ENCODE measurements at places on chromosomes 1 and 21. TPM values are rescaled to one million over a fixed set of nuclear protein-coding genes. Genes with fewer than 3 reads are reported as not detected.

Gene PPP1R8
- 40.7 TPM for total RNA-seq

Gene CTNNBIP1
- total RNA-seq: 58.3 TPM

Gene RHOU
- 1.2 TPM for total RNA-seq

Gene CD52
- total RNA-seq: not detected

Gene AMY2A
- total RNA-seq: not detected

Gene FAM72C
- 1.4 TPM for total RNA-seq

Gene E2F2
- total RNA-seq: 0.82 TPM

Gene CYP4B1
- not detected for total RNA-seq

Gene CD247
- total RNA-seq: not detected

Gene CD34
- 307 TPM for total RNA-seq

Gene SFN
- total RNA-seq: not detected

Gene FAM177B
- total RNA-seq: not detected

Gene OR2T29
- not detected for total RNA-seq

Gene OR2L13
- not detected for total RNA-seq

Gene S100A4
- total RNA-seq: 7.1 TPM

Gene PDE9A
- total RNA-seq: 0.41 TPM

Gene SERTAD4
- total RNA-seq: 1.6 TPM

Gene FMO2
- total RNA-seq: not detected

Gene C1orf216
- 21.1 TPM for total RNA-seq

Gene TSPAN1
- 8.9 TPM for total RNA-seq

Gene NBPF6
- not detected for total RNA-seq

Gene DDAH1
- total RNA-seq: 55.1 TPM

Gene FAM72B
- 1.2 TPM for total RNA-seq

Gene FCRL4
- not detected for total RNA-seq

Gene AIM2
- total RNA-seq: not detected

Gene NBPF15
- total RNA-seq: 52.3 TPM

Gene SLC50A1
- total RNA-seq: 29.1 TPM

Gene LCA5L
- total RNA-seq: 0.53 TPM

Gene CD164L2
- total RNA-seq: not detected

Gene KCNC4
- 6.0 TPM for total RNA-seq

Gene HNRNPR
- 79.4 TPM for total RNA-seq

Gene CA14
- total RNA-seq: not detected

Gene S100A16
- total RNA-seq: 906 TPM

Gene UBE2U
- not detected for total RNA-seq

Gene KCNJ15
- 3.0 TPM for total RNA-seq

Gene PSMB4
- total RNA-seq: 321 TPM

Gene SLC6A17
- total RNA-seq: 0.12 TPM

Gene KCNAB2
- total RNA-seq: 4.8 TPM

Gene NKAIN1
- not detected for total RNA-seq

Gene ARHGAP30
- not detected for total RNA-seq

Gene TCEANC2
- 3.7 TPM for total RNA-seq

Gene SERINC2
- 38.4 TPM for total RNA-seq

Gene TAS1R1
- total RNA-seq: not detected

Gene MMP23B
- total RNA-seq: 3.2 TPM

Gene TRPM2
- total RNA-seq: 5.7 TPM

Gene FALEC
- total RNA-seq: not detected

Gene MXRA8
- 25.8 TPM for total RNA-seq

Gene INSRR
- total RNA-seq: not detected

Gene USH2A
- not detected for total RNA-seq

Gene PIGK
- 20.5 TPM for total RNA-seq

Gene BGLAP
- not detected for total RNA-seq

Gene KRTAP20-4
- total RNA-seq: not detected

Gene CTTNBP2NL
- total RNA-seq: 44.0 TPM

Gene WNT2B
- 4.4 TPM for total RNA-seq
